RCC 7860 (cell line): ENCODE measurements at places on chromosomes 3 and 15.

DNA sequence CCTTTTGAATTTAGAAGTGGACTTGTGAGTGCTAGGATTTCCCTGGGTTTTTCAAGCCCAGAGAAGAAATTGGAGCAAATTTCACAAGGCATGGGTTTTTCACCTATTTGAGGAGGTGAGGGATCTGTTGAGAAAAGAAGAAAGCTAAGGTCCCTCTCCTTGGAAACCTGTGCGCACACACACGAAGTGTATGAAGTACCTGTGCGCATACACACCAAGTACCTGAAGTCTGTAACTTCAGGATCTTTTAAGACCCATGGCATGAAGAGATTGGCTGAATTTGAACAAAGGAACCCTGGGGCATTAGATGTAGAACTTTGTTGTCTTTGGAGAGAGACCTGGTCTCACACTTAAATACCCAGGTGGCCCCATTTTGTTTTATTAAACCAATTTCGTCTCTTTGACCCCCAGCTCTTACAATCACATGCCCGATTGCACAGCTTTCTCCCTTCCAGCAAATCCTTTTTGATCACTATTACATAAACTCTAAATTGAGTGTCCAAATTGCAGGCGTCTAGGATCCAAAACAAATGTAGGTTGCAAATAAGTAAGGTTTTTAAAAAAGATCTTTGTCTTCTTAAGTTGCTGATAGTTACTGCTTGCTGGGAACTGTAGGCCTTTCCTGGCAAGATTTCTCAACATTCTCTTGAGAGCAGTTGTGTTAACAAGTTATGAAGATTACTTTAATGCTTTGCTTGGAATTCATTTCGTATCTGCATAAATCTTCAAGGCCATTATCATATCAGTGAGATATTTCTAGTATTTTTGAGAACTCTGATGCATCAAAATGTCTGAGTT lies 64.3 kb downstream of the CMTM8 start:
- no peak for DNase-seq

DNA sequence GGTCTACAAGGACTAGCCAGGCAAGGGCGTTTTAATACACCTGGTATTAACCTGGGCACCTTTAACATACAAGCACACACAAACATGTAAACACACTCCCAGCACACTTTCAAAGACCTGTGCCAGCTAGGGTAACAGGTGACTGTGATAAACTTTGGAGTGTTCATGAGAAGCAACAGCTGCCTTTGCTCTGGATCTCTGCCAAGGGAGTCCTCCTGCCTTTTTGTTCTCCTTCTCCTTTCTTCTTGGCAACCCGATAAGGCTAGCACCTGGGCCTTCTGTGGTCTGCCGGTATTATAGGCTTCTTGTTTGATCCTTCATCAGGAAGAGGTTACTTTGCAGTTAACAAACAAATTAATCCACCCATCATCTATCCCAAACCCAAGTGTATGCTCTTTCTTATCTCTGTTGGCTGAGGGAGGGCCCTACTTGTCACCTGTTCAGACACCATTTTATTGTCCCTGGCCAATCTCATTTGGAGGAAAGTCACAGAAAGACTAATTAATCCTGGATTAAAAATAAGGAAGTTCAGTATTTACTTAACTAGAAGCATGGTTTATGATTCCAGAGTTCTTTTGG lies at the start of gene RETNLB:
RETNLB (minus strand) TSS at position 7 of the 579 bp plus-strand sequence. CDS start 225 bp downstream, outside the sequence.
- no peak for DNase-seq

- peak; percentile 81 for DNase-seq
Observed at GRCh38 chr3:69204315-69204957, 82.0 kb upstream of the LMOD3 start.

DNA sequence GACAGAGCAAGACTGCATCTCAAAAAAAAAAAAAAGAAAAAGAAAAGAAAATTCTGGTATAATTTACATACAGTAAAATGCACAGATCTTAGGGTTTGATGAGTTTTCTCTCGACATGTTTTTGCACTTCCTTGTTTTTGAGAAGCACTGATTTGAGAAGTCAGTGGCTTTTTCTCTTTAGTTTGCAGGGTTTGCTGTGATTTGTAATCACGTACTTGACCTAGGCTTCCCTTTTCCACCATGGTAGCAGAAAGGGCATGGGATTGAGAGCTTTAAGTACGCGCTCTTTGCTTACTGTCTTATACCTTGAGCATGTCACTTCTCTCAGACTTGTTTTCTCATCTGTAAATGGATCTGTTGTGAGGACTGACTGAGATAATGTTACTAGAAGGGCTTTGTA lies 4.1 kb downstream of the VHL start:
- DNase-seq = no peak

GRCh38 chr3:50418850-50419249 lies 59.5 kb upstream of the TMEM115 start:
- peak; percentile 4 for DNase-seq

- peak; percentile 24 for DNase-seq
Observed at GRCh38 chr3:53938645-53939044, 47.0 kb upstream of the SELENOK start.

DNA sequence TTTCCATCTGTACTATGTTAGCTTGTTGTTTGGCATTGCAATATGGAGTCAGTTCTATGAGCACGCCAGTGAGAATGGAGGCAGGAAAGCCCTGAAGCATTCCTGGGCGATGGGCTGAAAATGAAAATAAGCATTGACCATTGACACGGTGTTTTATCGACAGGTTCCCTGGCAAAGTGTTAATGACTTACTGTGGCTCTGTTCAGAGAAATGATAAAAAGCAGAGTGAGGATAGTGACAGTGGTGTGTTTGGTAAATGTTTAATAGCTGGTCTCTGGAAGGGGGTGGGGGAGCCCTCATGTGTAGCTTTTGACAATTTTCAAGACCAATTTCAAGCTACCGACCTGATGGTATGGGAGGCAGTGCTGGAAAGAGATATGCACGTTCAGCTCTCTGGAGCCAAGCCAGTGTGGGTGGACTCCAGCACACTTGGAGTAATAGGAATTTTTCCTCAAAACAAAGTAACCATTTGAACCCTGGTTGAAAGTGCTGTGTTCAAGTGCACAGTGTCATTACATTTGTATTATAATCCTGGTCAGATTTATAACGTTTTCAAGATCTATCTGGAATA lies 341.7 kb upstream of the ROBO2 start:
- no peak for DNase-seq

GRCh38 chr15:48940508-48940907 lies 23.2 kb downstream of the SHC4 start:
- peak; percentile 94 for DNase-seq
